ENCODE measurements at places on chromosomes 1 and 21. TPM values are rescaled to one million over a fixed set of nuclear protein-coding genes. Genes with fewer than 3 reads are reported as not detected.

DNA sequence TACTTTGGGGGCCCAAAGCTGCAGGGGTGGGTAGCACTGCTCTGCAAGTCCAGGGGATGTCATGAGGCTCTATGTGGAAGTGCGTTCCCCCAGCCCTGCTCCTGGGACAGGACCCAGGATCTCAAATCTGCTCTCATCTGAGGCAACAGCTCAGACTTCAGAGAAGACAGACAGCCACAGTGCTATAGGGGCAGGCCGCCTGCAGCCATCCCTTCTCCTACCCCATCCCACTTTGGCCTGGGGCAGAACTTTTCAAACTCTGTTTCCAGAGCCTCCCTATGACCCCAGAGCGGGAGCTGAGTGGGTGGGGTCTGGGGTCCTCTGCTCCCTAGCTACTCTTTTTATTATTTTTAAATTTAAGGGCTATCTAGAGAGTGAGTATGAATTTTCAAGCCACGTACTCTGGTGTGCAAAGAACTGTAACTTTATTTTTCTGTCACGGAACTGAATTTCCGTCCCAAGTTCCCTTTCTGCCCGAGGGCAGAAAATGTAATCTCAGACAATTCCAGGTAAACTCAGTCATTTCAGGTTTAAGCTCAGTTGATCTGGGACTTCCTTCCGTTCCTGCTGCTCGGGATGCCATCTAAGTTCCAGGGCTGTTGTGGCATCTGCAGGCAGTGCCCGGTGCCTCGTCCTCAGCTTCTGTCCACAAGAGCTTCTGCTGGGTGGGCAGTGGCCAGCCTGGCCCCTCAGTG is 98.3 kb downstream of the ACTL8 start:
- no peak for DNase-seq

GRCh38 chr1:22704440-22705067 is 6.1 kb upstream of the EPHB2 start:
- peak; percentile 90 for DNase-seq

DNA sequence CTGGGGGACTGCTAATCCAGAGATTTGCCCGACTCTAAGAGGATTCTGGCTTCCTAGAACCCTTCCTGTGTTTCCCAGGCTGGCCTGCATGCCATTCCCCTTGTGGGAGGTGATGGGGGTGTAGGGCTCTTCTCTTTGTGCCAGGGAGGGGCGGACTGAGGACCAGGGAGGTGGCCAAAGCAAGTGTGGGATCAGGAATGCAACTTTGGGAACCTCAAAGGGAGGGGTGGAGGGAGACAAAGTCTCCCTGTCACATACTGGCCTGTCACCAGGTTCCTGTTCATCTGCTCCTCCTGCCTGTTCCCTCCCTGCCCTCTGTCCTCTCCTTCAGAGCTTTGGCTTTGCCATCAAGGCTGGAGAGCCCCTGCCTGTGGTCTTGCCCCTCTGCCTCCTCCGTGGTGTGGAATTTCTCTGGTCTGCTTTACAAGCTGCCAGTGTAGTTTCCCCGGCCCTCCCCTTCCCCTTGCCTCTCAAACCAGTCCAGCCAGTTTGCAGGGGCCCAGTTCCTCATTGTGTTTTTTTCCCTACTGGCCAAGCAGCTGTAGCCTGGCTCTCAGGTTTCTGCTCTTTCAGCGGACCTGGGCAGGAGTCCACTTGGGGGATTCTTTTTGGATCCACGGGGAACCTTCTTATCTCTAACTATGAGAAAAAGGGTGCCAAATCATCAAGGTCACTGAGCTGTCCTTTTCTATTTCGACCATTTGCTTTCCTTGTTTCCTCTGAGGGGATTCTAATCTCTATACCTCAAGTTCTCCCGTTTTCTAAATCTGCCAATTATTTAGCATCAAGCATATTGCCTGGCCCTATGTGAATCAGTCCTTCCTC is 1.8 kb downstream of the CGN start:
- no peak for DNase-seq

DNA sequence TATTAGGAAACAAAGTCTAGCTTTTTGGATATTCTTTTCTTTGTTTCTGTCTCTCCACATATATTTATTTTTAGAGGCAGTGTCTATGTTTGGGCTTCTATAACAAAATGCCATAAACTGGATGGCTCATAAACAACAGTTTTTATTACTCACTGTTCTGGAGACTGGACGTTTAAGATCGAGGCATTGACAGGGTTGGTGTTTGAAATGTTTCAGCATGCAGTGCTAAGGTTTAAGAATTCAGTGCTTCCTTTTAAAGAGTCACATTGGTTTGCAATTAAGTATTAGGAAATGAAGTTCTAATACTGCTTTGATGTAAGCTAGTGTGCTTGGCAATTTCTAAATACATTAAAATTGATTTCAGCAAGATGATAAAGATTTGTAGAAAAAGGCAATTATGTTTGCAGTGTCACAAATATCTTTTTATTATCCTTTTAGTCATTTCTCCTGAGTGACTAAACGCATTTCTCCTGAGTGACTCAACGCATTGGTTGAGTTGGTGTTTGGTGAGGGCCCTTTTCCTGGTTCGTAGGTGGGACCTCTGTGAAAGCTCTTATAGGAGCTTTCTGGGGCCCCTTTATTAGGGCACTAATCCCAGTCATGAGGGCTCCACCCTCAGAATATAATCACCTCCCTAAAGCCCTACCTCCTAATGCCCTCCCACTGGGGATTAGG is 317.0 kb downstream of the USP25 start:
- no peak for DNase-seq

DNA sequence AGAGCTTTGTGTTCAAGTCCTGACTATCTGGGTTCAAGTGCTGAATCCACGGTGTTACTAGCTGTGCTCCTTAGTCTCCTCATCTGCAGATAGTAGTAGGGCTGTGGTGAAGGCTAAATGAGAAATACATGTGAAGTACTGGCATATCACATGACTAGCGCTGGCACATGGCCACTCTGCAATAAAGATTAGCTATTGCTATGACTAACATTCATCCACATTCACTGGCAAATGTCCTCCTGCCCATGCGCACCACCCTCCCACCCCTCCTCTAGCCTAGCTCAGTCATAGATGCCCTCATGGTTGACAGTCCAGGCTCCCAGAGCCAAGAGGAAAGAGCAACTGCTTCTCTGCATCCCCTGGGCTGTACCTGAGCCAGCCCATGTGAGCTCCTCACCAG is 8.5 kb upstream of the COL8A2 start:
- DNase-seq, result no peak

DNA sequence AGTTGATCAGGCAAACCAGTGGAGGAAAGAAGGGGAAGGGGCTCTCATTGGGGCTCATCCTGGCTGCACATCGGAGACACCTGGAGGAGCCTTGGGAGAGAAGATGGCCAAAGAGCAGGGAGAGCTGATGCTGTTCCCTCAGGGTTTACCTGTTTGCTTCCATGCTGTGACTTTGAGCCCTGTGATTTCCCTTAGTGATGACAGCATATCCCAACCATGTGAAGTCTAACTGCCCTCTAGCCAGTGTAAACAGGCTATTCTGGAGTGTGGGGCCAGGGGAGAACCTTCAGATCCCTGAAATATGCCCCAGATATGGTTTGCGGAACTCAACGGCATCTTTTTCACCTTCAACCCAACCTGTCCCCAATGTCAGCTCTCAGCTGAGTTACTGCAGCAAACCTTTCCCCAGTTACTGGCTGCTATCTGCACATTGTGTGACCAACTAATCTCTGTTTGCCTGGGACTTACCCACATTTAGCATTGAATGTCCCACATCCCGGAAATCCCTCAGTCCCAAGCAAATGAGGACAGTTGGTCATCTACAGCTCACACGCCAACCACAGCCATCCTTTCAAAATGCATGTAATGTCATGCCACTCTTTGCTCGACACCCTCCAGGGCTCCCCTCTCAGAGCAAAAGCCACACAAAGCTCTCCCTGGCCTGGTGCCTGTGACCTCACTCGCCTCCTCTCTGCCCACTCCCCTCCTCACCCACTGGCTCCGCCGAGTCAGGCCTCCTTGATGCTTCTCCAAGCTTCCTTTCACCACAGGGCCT is 242.3 kb downstream of the KCNJ6 start:
- DNase-seq, result no peak

- no peak for DNase-seq
These were observed 3.0 kb downstream of the MORC3 start for GRCh38 chr21:36323032-36323431.

GRCh38 chr1:15260418-15261154 is 13.6 kb downstream of the FHAD1 start:
- DNase-seq, result no peak

GRCh38 chr1:113804421-113805255 is 7.6 kb downstream of the RSBN1 start:
- no peak for DNase-seq

GRCh38 chr21:41393876-41394465 is 32.1 kb upstream of the MX1 start:
- DNase-seq, result no peak

GCSAML gene
- total RNA-seq, result 0.16 TPM

ZMYM4 gene
- 26.0 TPM for total RNA-seq

RSBN1 gene
- 28.3 TPM for total RNA-seq

KCNJ15 gene
- 0.43 TPM for total RNA-seq

ASAP3 gene
- total RNA-seq, result 0.74 TPM

MRPS14 gene
- 42.1 TPM for total RNA-seq

ADAMTS4 gene
- 1.1 TPM for total RNA-seq

TSPAN2 gene
- 0.74 TPM for total RNA-seq

Data from activated CD8-positive, alpha-beta T cell treated with anti-CD3 and anti-CD28 coated beads for 36 hours (primary cell).